ENCODE measurements at places on chromosomes 4 and X. TPM values are rescaled to one million over a fixed set of nuclear protein-coding genes. Genes with fewer than 3 reads are reported as not detected.

The P2RY4 gene
- total RNA-seq = not detected

The SLC6A14 gene
- total RNA-seq = not detected

The PAGE2 gene
- total RNA-seq = not detected

The FGA gene
- not detected for total RNA-seq

The RBBP7 gene
- 175 TPM for total RNA-seq

The MYOZ2 gene
- 0.09 TPM for total RNA-seq

The CT45A3 gene
- total RNA-seq = not detected

The FAM184B gene
- not detected for total RNA-seq

Measured in SJSA1 (cell line).